Activated naive CD8-positive, alpha-beta T cell treated with anti-CD3 and anti-CD28 coated beads, Interleukin-2, amount 10 ng/mL, durations not matched to agents 7 days and 5 days (primary cell): ENCODE measurements at places on chromosomes 16 and 17.

- H3K27me3 ChIP-seq, result peaks cover 22% of the 10 kb centered on the region
- H3K36me3 ChIP-seq, result no peaks in the 10 kb centered on the region
- H3K4me1 ChIP-seq, result no peaks in the 10 kb centered on the region
- no peak overlapping the region for H3K27ac ChIP-seq
Observed at GRCh38 chr17:72580321-72581127, 459.7 kb downstream of the SOX9 start.

DNA sequence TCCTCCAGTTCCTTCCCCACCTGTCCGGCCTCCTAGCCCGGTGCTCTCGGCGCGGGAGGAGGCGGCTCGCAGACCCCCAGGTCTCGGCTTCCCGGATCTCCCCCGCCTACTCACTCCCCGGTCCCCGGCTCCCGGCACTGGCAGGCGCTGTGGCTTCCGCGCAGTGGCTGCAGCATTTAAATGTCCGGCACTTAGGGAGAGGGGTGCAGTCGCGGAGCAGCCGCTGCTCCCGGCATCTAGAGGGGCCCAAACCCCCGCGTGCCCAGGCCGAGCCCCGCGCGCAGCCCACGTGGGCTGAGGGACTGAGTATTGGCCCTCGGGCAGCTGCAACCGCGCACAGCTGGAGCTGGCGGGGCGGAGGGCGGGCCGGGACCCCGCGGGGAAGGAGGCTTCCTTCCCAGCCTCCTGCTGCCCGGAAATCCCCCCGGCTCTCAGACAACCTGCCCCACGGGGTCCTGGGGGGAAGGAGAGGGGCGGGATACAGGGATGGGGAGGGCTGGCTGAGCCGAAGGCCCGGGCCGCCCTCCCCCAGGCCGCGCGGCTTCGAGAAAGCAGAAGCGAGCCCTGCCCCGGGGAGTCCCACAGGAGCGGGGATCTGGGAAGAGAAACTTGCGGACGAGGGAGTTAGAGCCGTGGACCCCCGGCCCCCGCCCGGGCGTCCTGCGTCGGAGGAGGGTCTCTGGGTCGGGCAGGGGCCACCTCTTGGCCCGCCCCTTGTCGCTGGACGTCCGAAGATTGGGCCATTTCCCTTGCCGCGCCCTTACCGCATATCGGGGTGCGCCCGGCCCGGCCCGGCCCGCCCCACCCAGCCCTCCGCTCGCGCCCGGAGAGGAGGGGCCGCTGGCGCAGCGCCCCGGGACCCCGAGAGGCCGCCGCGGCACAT lies at the start of gene MMP25:
Gene MMP25 (plus strand): TSS at position 804 of the 883 bp plus-strand sequence. CDS start 357 bp downstream, outside the sequence.
- H3K4me3 ChIP-seq, result peak within 1 kb of the TSS; percentile 90
- peaks cover 30% of the 10 kb centered on the region for H3K27me3 ChIP-seq
- DNase-seq, result peak; percentile 67
- peaks cover 22% of the 10 kb centered on the region for H3K36me3 ChIP-seq

DNA sequence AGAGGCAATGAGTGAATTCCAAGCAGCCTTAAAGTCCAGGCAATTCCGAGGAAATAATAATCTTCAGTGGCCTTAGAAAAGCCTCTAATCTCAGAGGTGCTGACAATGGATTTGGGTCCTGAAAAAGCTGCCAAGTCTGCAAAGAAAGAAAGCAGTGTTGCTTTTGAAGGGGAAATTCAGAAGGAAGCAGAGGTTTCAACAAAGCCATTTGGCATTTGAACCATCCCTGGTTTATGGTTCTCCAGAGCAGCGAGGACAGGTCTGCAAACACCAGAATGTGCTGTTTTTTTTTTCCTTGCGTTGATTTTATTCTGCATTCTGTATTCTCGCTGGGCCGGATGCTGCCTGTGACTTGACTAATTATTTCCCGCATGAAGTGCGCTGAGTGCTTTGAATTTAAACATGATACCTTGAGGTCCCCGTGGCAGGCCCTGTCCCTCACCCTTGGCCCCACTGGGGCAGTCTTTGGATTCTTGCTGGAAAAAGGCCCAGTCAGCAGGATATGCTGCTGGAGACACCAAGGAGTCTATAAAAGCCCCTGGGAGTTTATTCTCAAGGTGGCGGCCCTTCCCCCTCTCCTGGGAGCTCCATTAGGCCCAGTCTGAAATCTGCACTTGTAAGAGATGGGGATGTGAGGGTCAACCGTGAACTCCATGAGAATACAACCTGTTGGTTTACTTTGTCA lies 338.3 kb downstream of the HAPSTR1 start:
- H3K4me1 ChIP-seq, result no peaks in the 10 kb centered on the region
- peaks cover 4% of the 10 kb centered on the region for H3K27me3 ChIP-seq
- no peak overlapping the region for H3K27ac ChIP-seq
- H3K36me3 ChIP-seq, result no peaks in the 10 kb centered on the region
- H3K4me3 ChIP-seq, result no peak overlapping the region
- no peak for DNase-seq

DNA sequence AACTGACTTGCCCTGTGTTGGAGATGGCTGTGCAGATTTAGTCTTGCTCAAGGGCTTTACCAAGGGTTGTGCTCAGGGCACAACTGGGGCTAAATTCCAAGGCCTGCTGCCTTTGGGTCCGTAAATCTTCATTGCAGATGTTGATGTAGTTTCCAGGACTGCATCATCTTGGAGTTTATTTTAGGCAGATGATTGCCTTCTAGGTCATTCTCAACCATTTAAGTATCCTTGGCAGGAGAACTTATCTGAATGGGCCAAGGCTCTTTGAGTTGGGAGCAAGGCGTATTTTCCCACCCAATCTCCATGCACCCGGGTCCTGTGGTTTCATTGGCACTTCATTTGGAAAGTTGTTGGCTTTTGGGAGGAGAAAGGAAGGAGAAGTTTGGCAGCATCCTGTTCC lies 200.3 kb downstream of the MSI2 start:
- peaks cover 53% of the 10 kb centered on the region for H3K4me1 ChIP-seq
- H3K27ac ChIP-seq, result peak overlapping the region; percentile 15
- no peaks in the 10 kb centered on the region for H3K27me3 ChIP-seq
- no peak for DNase-seq
- H3K4me3 ChIP-seq, result no peak overlapping the region

DNA sequence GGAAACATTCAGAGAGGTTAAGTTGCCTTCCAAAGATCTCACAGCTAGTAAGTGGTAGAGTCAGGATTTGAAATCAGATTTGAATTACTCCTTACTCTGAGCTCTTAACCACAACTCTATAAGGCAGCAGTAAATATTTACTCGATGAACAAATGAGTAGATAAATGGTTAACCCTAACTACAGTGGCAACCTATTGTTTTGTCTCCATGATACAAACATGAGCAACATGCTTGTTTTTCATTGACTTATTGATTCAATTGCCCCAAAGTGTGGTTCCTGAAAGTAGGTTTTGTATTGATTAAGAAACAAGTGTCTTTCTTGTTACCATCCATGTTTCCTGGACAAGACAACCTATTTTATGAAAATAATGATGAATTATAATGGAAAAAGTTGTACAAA lies 34.8 kb upstream of the DDX52 start:
- no peak overlapping the region for H3K4me3 ChIP-seq
- H3K27me3 ChIP-seq, result peaks cover 26% of the 10 kb centered on the region
- no peak for DNase-seq

DNA sequence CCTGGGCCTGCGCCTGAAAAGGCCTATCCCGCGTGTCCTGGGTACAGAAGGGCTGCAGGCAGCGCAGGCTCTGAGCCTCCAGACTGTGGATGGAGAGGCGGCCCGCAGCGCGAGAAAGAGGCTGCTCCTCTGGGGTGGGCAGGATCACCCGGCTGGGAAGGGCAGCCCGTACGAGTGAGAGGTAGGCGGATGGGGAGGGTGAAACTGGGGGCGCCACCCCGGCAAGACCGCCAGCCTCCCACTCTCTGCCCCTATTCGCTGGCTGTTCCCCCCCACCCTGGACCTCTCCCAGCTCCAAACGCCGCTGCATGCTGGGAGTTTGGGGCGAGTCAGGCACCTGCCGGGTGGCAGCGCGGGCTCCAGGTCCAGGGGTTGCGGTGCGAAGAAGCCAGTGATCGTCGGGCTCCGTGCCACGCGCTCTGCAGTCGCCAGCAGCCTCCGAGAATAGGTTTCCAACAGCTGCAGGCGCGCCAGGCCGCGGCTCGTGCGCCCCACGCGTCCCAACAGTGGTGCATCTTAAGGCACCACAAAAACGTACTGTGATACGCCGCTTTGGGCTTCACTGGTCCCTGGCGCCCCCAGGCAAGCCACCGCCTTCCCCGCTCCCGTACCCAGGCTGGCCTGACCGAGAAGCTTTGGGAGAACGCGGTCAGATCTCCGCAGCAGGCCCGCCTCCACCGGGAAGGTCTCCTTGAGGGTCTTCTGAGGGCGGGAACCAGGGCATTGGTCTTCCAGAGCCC lies 1.1 kb downstream of the NOXO1 start:
- peaks cover 6% of the 10 kb centered on the region for H3K4me1 ChIP-seq
- H3K27me3 ChIP-seq, result peaks cover 30% of the 10 kb centered on the region
- no peak for DNase-seq
- no peak overlapping the region for H3K27ac ChIP-seq
- peaks cover 4% of the 10 kb centered on the region for H3K36me3 ChIP-seq
- H3K4me3 ChIP-seq, result no peak overlapping the region

DNA sequence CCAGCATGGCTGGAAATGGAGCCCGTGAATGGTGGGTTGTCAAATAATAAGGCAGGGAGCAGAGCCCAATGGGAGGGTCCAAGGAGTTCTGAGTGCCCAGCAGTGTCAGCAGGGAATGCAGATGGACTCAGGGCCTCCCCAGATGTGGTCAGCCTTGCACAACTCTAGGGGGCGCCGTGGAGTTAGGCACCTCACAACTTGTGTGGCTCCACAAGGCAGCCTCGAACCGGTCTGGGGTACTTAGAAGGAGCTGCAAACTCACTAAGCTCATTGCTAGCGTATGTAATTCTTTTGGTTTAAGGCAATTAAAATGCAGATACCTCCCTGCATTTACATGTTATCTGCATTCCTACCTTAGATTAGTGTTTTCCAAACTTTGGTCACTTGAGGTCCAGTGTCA lies 18.1 kb downstream of the IRF8 start:
- H3K27ac ChIP-seq, result peak overlapping the region; percentile 46
- H3K4me1 ChIP-seq, result peaks cover 15% of the 10 kb centered on the region
- H3K4me3 ChIP-seq, result no peak overlapping the region

GRCh38 chr17:51373489-51374152 lies 113.3 kb downstream of the UTP18 start:
- no peak overlapping the region for H3K4me3 ChIP-seq
- DNase-seq, result no peak
- no peaks in the 10 kb centered on the region for H3K27me3 ChIP-seq
- peaks cover 7% of the 10 kb centered on the region for H3K4me1 ChIP-seq
- H3K36me3 ChIP-seq, result peaks cover 7% of the 10 kb centered on the region
- H3K27ac ChIP-seq, result no peak overlapping the region

DNA sequence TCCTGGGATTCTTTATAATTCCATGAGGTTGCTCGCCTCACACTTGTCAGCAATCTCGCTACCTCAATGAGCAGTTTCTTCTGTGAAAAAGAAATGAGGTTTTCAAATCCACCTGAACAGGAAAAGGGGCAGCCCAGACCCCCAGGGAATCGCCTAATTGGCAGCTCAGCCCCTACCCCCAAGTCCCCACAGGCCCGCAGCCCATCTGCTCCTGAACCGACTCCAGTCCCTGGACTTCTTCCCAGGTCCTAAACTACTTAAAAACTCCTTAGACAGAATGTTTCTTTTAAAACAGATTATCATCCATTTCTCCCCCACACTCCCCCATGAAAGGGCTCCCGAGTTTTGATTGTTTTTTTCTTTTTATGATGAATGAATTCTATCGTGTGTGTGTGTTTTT lies 89.8 kb downstream of the PMP22 start:
- no peak overlapping the region for H3K27ac ChIP-seq
- no peak overlapping the region for H3K4me3 ChIP-seq
- H3K27me3 ChIP-seq, result peaks cover 3% of the 10 kb centered on the region
- H3K4me1 ChIP-seq, result no peaks in the 10 kb centered on the region

GRCh38 chr16:74903120-74903519 lies 81.8 kb downstream of the WDR59 start:
- H3K36me3 ChIP-seq, result peaks cover 42% of the 10 kb centered on the region
- no peak overlapping the region for H3K4me3 ChIP-seq
- H3K27me3 ChIP-seq, result no peaks in the 10 kb centered on the region
- no peaks in the 10 kb centered on the region for H3K4me1 ChIP-seq

GRCh38 chr16:19697756-19698318 lies 20.2 kb downstream of the KNOP1 start:
- peaks cover 14% of the 10 kb centered on the region for H3K4me1 ChIP-seq
- no peak for DNase-seq
- no peaks in the 10 kb centered on the region for H3K27me3 ChIP-seq
